ENCODE measurements at places on chromosomes 12 and 14.

GRCh38 chr12:65603438-65604351 is 220.6 kb upstream of the HMGA2 start:
- peak; percentile 84 for DNase-seq

- no peak for DNase-seq
Observed at GRCh38 chr14:76639606-76640229, 121.5 kb upstream of the VASH1 start.

DNA sequence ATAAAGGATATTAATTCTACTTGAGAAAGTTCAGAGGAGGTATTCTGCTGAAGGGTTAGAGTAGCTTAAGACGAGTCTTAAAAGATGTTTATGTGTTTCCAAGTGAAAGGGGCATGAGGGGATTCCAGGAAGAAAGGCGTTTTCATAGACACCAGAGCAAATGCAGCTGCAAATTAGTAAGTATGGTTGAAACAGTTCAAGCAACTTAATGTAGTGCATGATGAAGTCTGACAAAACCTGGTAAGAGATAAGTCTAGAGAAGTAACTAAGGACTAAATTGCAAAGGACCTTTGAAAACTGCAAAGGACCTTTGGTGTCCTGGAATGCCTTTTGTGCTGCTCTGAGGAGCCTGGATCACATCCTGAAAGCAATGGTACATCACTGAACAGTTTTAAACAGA is 11.5 kb downstream of the LUM start:
- no peak for DNase-seq

- DNase-seq: no peak
Observed at GRCh38 chr14:70814466-70814865, 5.2 kb upstream of the MAP3K9 start.

DNA sequence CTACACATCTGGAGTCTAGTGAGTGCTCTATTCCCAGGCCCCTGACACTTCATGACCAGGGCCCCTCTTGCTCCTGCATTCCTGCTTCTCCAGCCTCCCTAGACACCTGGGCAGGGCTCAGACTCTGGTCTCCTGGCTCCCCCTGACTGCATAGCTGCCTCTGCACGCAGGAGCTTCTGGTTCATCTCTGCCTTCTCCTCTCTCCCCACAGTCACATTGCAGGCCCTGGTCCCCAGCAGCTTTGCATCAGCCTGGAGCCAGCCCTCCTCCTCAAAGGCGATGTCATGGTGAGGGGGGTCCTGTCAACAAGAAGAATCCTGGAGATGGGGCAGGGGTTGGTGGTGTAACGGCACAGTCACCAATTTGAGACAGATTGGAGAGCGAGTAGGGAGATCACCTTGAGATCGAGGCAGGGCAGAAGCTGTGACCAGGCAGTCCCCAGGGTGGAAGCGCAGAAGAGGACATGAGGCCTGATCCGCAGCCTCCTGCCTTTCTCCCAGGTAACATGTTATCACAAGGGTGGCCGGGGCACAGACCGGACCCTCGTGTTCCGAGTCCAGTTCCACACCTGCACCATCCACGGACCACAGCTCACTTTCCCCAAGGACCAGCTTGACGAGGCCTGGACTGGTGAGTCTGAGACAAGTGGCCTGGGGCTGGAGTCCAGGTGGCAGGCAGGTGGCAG is 8.1 kb downstream of the TNS2 start:
- DNase-seq: no peak

GRCh38 chr12:32988982-32989381 is 92.4 kb upstream of the PKP2 start:
- DNase-seq: no peak

- DNase-seq: no peak
Observed at GRCh38 chr12:15834575-15834974, 45.4 kb upstream of the EPS8 start.

DNA sequence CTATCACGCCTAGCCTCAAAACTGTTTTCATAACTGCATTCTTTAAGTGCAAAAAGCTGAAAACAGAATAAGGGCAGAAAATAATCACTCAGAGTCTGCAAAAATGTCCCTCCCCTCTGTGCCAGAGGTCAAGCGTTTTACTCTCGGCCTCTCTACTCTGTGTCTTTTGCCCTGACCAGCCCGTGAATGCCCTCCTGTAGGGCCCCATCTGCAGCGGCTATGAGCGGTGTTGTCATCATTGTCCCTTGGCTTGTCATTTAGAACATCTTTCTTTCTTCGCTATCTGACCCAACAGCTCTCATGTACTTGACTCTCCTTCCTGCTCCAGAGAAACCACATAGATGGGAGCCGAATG is 21.7 kb downstream of the ELK3 start:
- no peak for DNase-seq

DNA sequence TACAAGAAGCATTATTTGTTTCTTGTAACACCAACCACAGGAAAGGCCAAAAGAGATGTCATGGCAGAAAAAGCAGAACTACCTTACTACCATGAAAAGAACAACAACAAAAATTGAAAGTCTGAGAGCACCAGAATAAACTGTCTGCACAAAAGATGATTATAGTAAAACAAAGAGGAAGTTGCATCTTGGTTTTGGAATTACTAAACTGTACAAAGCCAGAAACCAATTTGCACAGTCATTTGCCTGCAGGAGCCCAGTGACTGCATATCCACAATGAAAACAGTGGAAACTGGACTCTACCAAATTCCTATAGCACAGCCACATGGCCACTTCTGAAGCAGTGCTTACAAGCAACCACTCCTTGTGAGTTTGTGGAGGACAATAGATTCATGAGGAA is 276.2 kb downstream of the SSPN start:
- DNase-seq: peak; percentile 26

GRCh38 chr12:48765753-48766162 is 23.1 kb downstream of the ADCY6 start:
- DNase-seq: no peak

DNA sequence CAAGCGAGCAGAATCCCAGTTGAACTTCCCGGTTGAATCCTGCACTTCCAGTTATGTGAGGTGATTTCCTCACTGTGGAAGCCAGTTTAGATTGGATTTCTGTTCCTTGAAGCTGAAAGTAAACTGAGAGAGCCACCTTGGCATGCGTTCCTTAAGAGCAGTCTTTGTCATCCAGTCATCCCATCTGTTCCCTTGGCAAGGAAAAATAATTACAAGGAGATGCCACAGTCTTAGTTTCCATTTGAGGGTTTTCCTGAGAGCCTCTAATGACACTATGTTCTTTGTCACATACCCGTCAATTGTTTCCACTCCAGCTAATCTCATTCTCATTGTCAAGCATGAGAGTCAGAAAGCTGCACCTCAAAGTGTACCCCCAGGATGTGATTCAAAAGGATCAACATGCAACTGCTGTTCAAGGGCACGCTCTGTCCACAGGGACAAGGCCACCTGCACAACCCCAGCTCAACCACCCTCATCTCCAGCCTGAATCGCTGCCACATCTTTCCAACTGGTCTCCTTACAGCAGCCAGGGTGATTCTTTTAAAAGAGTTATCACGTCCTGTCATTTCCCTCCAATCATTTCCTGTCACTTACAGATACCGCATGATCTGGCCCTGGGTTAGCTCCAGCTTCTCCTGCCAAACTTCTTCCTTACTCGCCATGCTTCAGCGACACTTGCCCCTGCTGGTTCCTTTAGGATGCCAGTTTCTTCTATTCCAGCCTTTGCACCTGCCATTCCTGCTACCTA is 18.0 kb upstream of the TCP11L2 start:
- no peak for DNase-seq

DNA sequence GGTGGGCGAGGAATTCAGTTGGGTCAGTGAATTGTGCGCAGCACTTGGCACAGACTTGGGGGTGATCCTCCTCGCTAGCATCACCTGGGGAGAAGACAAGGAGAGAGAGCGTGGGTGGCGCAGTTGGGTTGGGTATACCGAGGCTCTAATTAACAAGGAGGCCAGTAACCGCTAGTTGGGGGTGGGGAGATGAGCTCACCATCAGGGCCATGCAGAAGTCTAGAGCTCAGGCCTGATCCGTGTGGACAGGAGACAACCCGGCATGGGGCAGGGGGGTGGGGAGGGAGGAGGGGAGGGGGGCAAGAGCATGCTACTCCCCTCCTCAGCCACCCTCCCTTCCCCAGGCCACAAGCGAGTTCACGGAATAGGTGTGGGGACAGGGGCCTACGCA is 580 bp downstream of the SALL2 start:
- DNase-seq: no peak

- DNase-seq: no peak
Observed at GRCh38 chr14:24875203-24875838, 174.6 kb downstream of the STXBP6 start.

- peak; percentile 46 for DNase-seq
Observed at GRCh38 chr12:48388460-48388859, 37.7 kb upstream of the ZNF641 start.

DNA sequence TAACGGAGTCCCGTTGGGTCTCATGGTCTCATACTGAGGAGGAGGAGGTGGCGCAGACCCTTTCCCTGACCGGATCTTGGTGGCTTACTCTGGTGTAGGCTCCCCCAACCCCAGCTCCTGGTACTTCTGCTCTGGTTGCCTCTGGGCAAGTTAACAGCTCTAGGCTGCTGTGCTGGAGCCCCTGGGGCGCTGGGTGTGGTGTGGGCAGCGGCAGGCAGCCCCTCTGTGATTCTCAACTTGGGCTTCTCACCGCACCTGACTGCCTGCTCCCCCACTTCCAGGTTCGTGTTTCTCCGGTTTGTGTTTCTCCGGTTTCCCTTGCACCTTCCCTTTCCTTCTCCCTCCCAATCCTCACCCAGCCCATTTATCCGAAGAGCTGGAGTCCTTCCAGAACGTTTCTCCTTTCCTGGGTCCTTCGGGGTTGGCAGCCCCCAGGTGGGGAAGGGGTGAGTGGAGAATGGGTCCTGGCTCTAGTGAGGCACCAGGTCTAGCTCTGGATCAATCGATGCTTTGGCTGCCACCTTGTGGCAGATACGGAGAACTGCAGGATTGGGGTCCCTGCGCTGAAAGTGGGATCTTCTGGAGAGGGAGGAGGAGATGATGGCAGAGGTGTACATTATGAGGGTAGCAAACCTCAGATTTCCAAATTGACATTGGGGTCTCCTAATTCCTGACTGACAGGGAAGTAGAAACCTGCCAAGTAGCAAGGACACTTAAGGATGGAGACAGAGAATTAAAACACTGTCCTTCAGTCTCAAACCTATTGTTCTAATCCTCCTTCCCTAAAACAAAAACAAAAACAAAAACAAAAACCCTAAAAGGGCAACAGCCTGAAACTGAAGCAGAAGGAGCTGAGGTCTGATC is 8.3 kb downstream of the CISTR start:
- DNase-seq: peak; percentile 79

DNA sequence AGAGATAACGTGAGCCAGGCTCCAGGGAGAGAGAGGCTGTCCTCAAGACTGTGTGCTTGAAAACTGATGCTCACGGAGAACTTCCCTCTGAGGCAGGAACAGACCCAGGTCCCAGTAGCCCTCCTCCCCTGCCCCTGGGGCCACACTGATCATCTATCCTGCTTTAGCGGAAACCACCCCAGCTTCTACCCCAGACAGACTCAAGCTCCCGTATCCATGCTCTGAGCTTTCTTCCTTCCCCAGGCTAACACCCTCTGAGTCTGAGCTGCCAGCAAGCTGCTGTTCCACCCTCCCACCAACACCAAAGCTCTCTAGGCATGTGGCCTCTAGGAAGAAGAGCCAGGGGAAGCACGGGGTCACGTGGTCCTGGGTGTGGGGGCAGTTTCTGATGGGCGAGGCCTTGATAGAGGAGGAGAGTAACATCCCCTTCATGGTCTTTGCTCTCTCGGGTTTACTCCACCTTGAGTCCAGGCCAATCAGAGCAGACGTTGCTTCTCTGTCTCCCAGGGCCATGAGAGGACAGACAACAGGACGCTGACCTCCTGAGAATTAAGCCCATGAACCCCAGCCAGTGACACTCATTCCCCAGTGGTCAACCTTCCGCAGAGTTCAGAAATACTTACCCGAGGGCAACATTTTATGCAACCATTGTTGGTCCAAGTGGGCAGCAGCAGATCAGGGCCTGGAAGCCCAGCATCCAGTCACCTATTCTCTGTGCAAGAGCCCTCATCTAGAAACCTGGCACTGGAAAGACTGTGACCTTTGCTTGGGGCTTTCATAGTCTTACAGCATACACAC is 1.4 kb downstream of the PCK2 start:
- DNase-seq: peak; percentile 71

DNA sequence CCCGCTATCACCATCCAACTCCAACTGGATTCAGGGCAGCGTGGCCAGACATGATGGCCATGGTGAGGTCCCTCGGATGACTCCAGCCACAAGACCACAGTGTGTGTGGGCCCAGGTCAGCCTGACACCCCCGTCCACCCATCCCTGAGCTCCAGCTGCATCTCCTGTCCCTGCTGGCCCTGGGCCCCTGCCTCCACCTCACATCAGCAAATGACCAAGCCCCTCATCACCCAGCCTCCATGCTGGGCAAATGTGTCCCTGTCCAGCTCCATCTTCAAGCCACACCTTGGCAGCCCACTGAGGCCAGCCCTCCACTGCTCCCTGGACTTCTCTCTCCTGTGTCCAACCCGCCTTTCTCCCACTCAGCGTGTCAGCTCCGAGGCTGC is 3.2 kb downstream of the GPR132 start:
- no peak for DNase-seq

DNA sequence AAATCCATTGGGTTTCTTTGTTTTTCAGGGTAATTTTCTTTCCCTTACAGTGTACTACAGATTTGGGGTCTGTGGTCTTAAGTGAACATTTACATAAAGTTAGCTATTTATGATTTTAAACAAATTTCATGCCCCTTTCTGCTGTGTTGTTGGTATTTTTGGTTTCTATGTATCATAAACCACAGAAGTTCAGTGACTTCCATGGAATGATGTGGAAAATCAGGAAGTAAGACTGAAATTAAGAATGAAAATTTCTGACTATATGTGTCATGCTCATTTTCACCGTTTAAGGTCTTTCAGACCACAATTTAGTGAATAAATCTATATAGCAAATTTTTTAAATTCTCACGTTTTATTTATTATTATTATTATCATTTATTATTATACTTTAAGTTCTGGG is 31.7 kb downstream of the ETV6 start:
- DNase-seq: no peak

GRCh38 chr14:77892381-77892871 is 92.5 kb downstream of the ADCK1 start:
- no peak for DNase-seq

DNA sequence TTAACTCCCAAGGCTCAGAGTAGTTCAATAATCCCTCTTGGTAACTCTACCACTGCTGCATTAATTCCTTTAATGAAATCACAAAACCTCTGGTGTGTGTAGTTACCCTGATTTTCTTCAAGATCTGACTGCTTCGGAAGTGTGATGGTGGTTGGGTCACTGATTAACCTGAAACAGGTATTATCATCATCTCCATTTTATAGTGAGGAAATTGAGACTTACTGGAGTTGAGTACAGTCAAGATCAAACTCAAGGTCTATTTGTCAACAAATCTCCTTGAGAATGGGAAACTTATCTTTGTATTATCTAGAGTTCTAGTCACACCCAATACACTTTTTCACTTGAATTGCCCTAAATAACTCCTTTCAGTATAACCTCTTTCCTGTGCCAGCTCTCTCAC is 233.5 kb downstream of the BTG1 start:
- no peak for DNase-seq

GRCh38 chr12:113464852-113465719 is 6.6 kb downstream of the LHX5 start:
- DNase-seq: no peak

- DNase-seq: no peak
Observed at GRCh38 chr12:14366209-14367039, 942 bp downstream of the ATF7IP start.

Measured in AG08395 (cell line).